Retinal pigment epithelial cell (primary cell): ENCODE measurements at places on chromosomes 3 and 15.

GRCh38 chr3:180184816-180185215 is 148.1 kb upstream of the PEX5L start:
- DNase-seq = no peak

DNA sequence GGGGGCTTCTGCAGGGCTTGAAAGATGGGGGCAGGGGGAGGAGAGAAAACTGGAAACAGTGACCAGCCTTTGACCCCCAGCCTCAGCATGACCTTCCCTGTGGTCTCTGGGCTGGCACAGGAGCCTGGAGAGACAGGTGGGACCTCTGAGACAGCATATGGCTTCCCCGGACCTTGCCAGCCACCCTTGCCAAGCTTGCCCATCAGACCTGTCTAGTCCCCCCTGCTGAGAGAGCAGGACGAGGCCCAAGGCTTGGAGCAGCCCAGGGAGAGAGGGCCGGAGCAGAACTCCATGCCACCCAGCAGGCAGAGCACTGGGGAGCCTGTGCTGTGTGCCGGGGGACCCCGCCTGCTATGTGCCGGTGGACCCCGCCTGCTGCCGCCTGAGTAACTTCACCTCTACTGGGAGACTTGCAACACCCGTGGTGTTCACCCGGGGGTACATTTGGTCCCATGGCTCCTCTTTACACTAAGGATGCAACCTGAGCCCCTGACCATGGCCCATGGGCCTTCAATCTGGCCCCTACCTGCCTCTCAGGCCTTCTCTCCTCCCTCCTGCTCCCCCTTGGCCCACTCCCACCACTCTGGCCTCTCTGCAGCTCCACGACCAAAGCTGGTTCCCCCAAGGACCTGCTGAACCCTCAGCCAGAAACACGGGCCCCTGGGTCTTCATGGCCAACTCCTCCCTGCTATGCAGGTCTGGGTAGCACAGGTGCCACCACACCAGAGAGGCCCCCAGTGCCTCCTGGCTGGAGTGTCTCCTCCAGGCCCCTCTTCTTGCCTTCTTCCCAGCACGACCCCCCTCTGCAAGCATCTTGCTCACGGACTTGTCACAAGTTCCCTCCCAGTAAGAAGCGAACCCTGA is 21.1 kb upstream of the SLC41A3 start:
- no peak for DNase-seq

GRCh38 chr3:107846279-107846852 is 244.5 kb downstream of the CD47 start:
- no peak for DNase-seq

- DNase-seq = no peak
Measured at GRCh38 chr15:40006646-40007045, 32.3 kb downstream of the SRP14 start.

GRCh38 chr3:194930377-194931204 is 244.9 kb downstream of the FAM43A start:
- peak; percentile 44 for DNase-seq

- DNase-seq = peak; percentile 34
Measured at GRCh38 chr3:58217209-58217811, 6.5 kb upstream of the DNASE1L3 start.

GRCh38 chr15:95680728-95681127 is 649.8 kb upstream of the NR2F2 start:
- DNase-seq = no peak

- no peak for DNase-seq
Measured at GRCh38 chr3:4476496-4476895, 9.4 kb upstream of the SUMF1 start.

GRCh38 chr3:130967281-130967680 is 59.3 kb downstream of the ASTE1 start:
- DNase-seq = no peak

- DNase-seq = peak; percentile 18
Measured at GRCh38 chr3:118817748-118818165, 216.9 kb downstream of the IGSF11 start.

DNA sequence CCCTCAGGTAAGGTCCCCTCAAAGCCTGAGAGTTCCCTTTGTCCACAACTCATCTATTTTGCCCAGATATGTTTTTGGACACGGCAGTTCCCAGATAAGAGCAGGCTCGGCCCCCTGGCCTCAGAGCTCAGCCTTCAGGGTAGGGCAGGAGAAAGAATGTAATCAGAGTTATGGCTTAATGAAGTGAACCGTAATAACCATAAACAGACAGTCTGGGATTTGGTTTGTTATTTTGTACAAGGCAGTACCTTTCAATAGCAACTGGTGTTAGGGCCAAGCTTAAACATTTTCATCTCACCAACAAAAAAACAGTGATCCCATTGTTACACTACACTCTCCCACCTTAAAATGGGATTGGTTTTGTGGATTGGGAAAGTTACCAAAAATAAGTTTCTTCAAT is 12.2 kb upstream of the ALDH1A3 start:
- peak; percentile 97 for DNase-seq

DNA sequence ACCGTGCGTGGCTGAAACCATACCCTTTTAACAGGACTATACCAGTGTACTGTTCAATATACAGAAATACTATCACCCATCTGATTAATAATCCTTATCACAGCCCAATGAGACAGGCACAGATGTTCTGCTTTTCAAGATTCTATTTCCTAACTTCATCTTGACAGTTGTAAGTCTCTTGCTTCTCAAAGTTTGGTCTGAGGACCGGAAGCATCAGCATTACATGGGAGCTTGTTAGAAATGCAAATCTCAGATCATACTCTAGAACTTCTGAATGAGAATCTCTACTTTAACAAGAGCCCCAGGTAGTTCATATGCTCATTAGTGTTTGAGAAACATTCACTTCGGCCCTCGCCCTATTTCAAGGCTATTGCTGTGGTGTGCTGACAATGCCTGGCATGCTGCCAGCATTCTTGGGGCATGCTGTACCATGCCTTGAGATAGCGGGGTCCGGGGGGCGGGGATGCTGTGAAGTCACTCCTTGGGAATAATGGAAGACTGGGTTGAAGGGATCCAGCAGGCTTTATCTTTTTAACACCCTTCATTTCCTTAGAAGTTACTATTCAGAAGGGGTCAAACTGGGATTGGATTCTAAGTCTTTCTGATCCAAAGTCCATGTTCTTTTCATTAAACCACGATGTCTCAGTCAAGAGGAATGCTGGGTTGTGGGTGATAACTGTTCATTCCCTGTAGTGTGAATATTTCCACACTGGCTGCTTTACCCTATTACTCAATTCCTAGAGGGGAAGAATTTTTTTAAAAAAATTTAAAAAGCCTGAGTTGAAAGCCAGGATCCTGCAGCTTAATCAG is 194.7 kb downstream of the LPP start:
- peak; percentile 100 for DNase-seq

- DNase-seq = peak; percentile 30
Measured at GRCh38 chr15:47820747-47821319, 103.5 kb downstream of the SEMA6D start.

- DNase-seq = no peak
Measured at GRCh38 chr3:80734920-80735319, 967.1 kb upstream of the ROBO1 start.

DNA sequence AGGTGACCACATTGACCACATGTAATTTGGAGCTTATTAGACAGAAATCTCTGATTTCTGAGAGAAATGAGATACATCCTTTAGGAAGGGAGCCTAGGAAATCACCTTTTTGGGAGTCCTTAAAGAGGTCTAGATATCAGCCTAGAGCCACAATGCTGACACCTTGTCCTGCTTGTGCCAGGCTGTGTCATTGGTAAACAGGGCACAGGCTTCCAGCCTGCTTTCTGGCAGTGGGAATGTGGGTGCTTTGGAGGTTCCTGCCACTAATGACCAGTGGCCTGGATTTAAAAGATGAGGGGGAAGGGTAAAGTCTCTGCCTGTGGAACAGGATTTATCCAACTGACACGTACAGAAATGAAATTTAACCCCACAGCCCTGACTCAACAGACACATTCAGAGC is 169.8 kb upstream of the KBTBD8 start:
- DNase-seq = no peak

DNA sequence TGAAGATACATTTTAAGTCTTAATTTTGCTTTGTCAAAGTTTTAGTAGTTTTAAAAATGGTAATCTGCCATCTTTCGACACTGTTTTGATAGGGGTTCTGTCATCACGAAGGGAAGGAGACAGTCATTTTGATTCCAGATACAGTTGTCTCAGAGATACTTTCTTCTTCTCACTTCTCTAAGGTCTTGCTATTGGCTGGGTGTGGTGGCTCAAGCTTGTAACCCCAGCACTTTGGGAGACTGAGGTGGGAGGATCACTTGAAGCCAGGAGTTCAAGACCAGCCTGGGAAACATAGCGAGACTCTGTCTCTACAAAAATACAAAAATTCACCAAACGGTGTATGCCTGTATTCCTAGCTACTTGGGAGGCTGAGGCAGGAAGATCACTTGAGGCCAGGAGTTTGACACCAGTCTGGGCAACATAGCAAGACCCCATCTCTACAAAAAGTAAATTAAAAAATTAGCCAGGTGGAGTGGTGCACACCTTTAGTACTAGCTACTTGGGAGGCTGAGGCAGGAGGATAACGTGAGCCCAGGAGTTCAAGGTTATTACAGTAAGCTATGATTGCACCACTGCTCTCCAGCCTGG is 3.3 kb downstream of the RAB8B start:
- DNase-seq = no peak

- no peak for DNase-seq
Measured at GRCh38 chr3:72210261-72210660, 425.3 kb upstream of the PROK2 start.

DNA sequence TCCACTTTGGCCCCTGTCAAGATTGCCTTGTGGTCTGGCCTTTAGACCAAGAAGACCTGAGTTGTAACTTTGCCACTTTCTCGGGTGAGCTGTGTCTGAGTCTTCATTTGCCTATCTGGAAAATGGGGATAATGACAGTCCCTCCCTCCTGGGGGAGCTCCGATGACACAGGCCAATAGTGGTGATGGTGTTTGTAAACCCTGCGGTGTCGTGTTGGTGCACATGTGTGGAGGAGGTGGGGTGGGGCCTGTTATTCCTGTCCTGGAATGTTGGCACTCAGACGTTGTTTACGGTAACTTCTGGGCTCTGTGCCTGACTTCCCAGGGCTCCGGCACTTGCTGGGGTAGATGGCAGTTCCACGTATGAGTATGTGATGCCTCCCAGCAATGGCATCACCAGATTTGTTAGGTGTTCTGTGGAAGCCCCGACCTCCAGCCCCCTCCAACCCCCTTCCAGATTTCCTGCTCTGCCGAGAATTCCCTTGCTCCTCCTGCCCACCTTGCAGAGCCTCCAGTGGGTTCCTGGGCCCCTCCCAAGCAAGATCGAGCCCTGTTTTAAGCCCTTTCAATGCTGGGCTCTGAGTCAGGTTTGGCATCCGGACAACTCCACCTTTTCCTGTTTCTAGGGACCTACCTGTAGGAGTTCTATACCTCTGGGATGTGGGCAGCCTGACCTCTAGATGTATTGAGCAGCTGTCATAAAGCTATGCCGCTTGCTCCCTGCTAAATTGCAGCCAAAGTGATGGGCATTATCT is 31.4 kb downstream of the HRH1 start:
- peak; percentile 89 for DNase-seq

GRCh38 chr3:69090021-69090420 is 5.3 kb downstream of the ARL6IP5 start:
- no peak for DNase-seq

- DNase-seq = peak; percentile 34
Measured at GRCh38 chr3:53804697-53805462, 41.3 kb downstream of the CHDH start.

DNA sequence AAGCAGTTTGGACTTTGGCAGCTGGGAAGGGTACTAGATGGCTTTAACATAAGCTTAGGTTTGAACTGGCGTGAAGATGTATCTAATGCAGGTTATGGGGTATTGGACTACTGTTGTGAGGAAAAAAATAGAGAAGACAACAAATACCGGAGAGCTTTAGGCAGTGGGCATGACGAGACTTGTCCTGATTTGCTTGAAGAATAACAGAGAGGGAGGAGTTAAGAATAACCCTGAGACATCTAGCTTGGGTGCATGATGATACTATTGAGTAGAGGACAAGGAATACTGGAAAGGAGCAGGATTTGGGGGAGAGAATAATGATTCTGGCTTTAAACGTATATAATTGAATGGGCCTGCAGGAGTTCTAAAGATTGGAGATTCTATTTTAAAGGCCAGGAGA is 249.5 kb upstream of the AZI2 start:
- no peak for DNase-seq

DNA sequence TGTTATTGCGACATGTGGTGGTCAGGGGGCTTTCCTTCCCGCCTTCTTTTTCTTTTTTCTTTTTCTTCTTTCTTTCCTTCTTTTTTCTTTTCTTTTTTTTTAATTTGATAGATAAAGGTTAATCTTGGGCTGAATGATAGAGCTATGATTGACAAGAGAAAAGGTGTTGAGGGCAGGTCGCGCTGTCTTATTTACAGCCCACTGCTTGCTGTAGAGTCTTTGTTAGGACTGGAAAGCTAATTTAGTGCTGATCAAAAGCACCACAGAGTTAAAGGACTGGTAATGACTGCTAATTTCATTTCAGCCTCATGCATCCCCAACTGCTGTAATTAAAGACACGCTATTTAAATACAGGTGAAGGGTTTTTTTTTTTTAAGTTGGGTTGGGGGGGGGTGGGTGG is 10.6 kb upstream of the SOX2 start:
- DNase-seq = no peak

- DNase-seq = no peak
Measured at GRCh38 chr15:79582650-79583049, 150.5 kb downstream of the MINAR1 start.

- no peak for DNase-seq
Measured at GRCh38 chr3:196517162-196517800, 2.1 kb upstream of the SMCO1 start.

DNA sequence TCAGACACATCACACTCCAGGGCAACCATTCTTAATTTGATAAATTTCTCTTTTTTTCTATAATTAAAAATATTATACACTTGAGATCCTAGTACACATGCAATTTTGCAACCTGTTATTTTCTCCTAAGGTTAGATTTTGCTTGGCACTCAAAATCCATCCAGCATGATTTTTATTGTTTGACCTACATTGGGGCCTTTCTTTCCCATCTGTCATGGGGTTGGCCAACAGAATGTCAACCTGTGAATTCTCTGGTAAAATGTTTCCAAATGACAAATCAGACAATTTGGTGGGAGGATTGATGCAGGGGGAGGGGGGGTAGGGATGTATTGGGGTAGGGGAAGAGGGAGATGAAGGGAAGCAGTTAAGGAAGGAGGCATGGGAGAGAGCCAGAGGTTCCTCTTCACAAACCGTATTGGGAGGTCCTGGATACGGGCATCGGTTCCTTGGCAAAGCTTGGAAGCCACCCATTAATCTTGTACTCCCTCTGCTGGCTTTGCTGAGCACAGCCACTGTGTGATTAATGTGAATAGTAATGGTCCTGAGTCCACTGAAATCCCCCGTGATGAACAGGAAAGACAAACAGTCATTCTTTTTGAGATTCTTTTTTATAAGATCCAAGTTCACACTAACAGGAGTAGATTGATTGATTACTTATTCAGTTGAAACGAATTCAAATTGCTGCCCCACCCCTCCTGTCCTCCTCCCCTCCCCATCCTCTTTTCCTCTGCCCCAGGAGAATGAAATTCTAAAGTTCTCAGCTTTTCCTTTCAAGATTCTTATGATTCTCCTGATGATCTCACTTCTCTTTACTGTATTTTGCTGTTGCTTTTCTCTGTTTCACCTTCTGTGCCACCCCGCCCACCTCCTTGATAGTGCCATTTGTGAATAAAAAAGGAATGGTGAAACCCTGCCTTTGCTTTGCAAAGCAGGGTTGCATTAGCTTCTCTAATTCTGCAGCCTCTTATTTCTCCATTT is 82.2 kb upstream of the SLC25A26 start:
- DNase-seq = no peak
